Ovary (tissue), 10 donors: ENCODE measurements at places on chromosomes 7 and 10. TPM values are rescaled to one million over a fixed set of nuclear protein-coding genes. Genes with fewer than 3 reads are reported as not detected.
A peak's percentile ranks its signal among the peaks of the same experiment; 100 is the strongest.

DNA sequence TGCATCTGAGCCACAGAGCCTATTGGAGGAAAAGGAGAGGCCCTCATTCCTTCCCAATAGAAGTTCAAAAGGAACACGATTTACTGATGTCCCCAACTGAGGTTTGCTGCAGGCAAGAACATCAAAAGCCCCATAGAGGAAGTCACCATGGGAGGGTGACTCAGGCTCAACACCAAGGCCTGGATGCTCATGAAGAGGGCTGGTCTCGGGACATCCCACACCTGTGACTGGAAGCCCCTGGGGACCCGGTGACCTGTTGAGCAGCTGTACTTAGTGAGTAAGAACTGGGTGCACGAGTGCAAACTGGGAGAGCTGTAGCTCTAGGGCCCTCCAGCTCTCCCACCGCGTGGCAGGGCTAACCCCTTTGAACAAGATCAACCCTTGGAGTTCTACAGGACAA lies 38.0 kb downstream of the CYTH3 start:
- no peak for DNase-seq

GRCh38 chr7:44880317-44881018 lies 4.9 kb downstream of the PURB start:
- no peak for DNase-seq

DNA sequence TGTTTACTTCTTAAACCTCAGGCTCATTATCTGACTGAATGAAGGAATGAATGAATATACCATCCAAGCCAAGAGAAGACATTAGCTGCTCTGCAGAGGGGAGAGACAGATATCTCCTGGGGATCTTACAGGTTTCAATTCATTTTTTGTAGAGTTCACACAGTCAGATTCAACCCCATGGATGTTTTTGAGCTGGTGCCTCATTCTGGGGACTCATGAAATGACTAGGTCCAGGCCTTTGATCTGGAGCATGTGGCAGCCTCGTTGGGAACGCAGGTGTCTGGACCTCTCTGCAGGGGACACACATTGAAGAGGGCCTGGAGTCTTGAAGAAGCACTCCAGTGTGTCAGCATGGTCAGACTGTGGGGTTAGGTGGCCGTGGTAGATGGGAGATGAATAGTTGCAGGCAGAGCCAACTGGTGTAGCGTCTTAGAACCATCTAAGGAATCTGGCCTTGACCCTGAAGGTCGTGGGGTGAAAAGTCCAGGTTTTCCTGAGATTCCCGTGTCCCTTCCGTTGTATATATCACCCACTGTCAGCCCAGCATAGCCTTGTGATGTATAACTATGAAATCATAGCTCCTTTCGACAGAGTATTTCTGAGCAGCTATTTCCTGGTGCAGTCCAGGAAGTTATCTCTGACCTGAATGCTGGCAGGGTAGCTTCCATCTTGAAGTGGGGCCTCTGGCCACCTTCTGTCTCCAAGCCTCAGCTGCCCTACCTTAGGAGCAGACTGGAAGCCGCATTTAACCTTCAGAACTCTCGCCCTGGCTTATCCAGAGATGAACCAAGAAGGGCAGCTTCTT lies 22.3 kb downstream of the BTBD16 start:
- DNase-seq = no peak

GRCh38 chr10:129415215-129416140 lies 51.6 kb upstream of the MGMT start:
- no peak for DNase-seq

DNA sequence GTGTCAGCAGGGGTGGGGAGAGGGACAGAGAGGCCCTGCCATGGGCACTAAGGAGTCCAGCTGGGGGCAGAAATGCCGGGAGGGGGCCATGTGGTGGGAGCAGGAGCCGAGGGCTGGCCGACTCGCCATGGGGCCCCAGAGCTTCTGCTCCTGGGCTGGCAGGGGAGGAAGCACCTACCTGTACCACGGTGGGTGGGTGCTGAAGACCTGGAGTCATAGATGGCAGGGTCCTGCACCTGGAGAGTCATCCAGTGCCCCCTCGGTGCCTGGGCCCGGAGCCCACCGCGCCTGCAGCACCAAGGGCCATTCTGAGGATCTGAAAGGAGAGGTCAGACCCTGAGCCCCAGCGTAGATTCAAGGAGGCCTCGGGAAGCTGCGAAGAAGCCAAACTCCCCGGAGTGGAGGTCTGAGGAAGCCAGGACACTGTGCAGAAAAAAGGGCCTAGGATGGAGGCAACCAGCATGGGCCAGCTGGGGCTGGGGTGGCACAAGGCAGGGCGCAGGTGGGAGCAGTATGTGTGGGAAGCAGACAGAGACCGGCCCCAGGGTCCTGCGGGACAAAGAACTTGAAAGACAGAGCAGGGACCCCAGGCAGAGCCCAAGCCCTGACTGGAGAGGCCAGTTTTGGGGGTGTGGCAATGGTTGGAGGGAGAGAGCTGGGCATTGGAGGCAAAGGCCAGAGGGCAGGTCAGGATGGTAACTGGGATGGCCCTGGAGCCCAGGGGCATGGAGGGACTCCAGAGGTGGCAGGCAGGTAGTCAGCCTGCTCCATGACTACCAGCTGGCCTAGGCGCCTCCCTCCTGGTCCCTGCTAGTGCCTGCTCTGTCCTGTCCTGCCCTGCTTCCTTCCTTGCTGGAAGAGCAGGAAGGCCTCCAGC lies 26.7 kb upstream of the SMARCD3 start:
- no peak for DNase-seq

DNA sequence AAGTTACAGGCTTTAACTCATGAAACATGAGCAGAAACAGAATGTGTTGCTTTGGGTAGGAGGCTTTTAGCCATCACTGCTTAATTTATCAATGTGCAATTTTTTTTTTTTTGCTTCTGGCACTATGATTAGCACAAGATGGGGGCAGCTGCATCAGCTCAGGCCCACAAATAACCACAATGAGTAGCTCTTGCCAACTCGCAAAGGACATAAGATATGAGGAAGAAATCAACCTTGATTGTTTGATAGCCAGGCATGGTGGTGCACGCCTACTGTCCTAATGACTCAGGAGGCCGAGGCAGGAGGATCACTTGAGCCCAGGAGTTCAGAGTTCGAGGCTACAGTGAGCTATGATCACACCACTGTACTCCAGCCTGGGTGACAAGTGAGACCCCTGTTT lies 12.3 kb downstream of the NOD1 start:
- no peak for DNase-seq

GRCh38 chr10:97109547-97109946 lies 76.2 kb downstream of the SLIT1 start:
- DNase-seq = no peak

DNA sequence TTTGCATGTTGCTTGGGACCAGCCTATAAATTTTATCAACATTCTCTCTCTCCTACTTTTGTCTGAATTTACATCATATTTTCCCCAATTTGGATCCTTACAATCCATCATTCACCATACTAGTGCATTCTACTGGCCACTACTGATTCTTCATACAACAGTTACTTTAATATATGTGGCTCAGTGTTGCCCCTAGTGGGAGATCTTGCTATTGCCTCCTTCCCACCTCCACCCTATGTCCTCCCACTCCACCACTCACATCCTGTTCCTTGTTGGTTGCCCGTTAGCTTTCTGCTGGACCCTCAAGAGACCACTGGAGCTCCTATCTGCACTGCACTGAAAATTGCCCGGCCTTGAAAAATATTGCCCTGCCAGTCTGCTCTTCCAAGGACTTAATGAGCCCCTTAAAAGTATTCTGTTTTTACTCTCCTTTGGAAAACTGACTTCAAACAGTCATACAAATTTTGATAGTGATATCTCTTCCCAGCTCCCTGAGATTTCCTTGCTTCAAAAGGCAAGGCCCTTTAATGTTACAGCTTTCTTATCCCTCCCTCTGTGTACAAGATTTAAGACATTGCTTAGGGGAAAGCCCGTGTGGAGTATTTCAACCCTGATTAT lies 243.2 kb upstream of the TMEM229A start:
- no peak for DNase-seq

DNA sequence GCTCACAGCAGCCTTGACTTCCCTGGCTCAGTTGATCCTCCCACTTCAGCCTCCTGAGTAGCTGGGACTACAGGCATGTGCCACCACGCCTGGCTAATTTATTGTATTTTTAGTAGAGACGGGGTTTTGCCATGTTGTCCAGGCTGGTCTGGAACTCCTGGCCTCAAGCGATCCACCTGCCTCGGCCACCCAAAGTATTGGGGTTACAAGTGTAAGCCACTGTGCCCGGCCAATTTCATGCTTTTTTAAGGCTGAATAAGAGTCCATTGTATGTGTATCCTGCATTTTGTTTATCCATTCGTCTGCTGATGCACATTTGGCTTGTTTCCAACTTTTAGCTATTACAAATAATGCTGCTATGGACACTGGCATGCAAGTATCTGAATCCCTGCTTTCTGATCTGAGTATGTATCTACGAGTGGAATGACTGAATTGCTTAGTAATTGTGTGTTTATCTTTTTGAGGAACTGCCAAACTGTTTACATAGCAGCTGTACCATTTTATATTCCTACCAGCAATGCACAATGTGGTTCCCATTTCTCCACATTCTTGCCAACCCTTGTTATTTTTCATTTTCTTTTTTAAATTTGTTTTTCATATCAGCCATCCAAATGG lies 37.3 kb upstream of the TPST1 start:
- DNase-seq = no peak

- no peak for DNase-seq
These were observed 7.1 kb downstream of the SHH start for GRCh38 chr7:155804897-155805825.

DNA sequence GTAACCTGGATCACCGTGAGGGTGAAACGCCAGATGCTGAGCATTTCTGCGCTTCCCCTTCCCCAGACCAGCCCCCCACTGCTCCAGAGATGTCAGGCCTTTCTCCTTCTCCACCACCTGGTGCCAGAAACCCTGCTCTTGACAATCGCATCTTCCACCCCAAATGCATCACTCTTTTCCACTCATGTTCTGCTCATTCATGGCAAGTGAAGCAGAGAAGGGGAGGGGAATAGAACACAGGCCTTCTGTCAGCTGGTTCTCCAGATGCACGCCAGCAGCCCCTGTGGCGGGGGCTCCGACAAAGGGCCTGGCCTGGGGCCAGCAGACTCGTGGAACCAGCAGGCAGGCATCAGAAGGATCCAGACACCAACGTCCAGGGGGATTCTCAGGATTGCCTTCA lies 68.5 kb upstream of the SVIL start:
- peak; percentile 76 for DNase-seq

DNA sequence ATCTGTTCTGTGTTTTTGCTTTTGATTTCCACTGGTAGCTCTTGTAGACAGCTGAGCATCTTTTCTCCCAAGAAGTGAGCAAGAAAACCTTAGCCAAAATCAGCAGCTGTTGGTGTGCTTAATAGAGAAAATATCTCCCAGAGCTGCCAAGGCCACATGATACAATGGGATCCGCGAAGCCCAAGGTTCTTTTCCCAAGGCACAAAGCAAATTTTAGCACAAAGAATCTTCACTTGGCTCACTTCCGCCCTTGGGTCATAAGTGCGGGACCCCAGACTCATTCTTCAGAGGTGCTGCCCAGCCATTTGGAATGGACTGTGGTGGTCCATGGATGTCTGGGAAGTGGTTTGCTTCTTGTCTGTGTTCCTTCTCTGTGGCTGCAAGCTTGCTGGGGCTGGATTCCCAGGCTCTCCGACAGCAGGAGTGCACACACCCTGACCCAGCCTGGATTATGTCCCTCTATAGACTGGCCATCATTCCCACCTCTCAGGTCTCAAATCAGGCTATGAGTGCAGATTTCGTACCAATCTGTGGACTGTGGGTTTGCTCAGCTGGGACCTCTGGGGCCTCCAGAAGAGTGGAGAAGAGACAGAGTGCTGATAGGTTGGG lies 93.0 kb upstream of the TMEM72 start:
- peak; percentile 39 for DNase-seq

- DNase-seq = no peak
These were observed 12.8 kb downstream of the CNNM1 start for GRCh38 chr10:99341860-99342490.

- no peak for DNase-seq
These were observed 63.8 kb upstream of the NPS start for GRCh38 chr10:127485153-127485857.

DNA sequence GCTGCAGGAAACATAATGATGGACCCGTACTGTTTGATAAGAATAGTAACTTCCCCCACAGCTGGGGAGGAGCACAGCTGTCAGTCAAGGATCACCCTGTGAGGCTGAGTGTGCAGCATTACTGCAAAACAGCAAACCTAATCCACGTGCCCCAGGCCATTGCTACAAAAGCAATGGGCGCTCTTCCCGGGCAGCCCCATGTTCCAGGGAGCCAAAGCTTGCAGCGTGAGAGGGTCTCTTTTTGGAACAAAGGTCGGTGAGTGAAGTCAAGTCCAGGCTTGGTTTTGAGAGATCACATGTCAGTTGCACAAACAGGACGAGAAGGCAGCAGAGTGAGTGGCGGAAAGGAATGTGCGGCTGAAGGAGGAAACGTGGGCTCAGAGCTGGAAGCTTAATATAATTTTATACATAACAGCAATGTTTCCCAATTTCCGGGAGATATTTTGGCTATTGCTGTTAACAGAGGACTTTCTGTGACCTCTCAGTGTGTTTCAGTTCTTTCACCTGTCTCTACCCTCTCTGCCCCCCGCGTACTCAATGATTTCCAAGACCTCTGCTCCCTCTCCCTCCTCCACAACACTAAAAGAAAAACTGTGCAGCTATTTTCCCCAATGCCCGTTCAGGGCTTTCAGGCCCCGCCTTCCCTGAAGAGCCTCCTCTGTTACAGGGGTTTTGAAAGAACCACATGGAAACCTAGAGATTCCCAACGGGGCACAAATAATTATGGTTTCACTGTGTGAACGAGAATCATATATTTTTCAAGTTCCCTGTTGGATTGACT lies 128.9 kb downstream of the MTPAP start:
- no peak for DNase-seq

- DNase-seq = no peak
These were observed 6.0 kb downstream of the IL15RA start for GRCh38 chr10:5971315-5971832.

- no peak for DNase-seq
These were observed 130.7 kb upstream of the CELF2 start for GRCh38 chr10:10886861-10887531.

GRCh38 chr7:89666136-89666835 lies 488.0 kb upstream of the STEAP1 start:
- DNase-seq = no peak

GRCh38 chr10:72315611-72316385 lies 38.9 kb downstream of the DNAJB12 start:
- peak; percentile 65 for DNase-seq

- no peak for DNase-seq
These were observed 46.5 kb downstream of the ZMIZ1 start for GRCh38 chr10:79115302-79115701.

GRCh38 chr10:133336118-133336576 lies 549 bp downstream of the CALY start:
- DNase-seq = no peak

GRCh38 chr7:30970074-30970473 lies 6.3 kb downstream of the GHRHR start:
- no peak for DNase-seq

- no peak for DNase-seq
These were observed 92.3 kb upstream of the PRPS1L1 start for GRCh38 chr7:18119985-18120384.

GRCh38 chr10:85858776-85859515 lies 507.6 kb downstream of the GRID1 start:
- no peak for DNase-seq

Gene ZNF398
- 20.6 TPM for total RNA-seq

Gene FGL2
- total RNA-seq = 20.5 TPM

Gene PRSS37
- total RNA-seq = not detected

Gene TFR2
- total RNA-seq = 0.30 TPM

Gene IDI2
- total RNA-seq = not detected

Gene ARMS2
- total RNA-seq = not detected

Gene ALOX5
- 2.9 TPM for total RNA-seq

Gene SRRM3
- total RNA-seq = 4.4 TPM

Gene ZNF727
- 14.9 TPM for total RNA-seq

Gene HOXA3
- 3.4 TPM for total RNA-seq

Gene C7orf33
- total RNA-seq = not detected

Gene GIMAP7
- total RNA-seq = 2.3 TPM

Gene ZNF800
- total RNA-seq = 36.2 TPM

Gene ESYT2
- total RNA-seq = 91.6 TPM
